Nucleus accumbens (tissue), 56 donors: ENCODE measurements at places on chromosomes 4 and X.

DNA sequence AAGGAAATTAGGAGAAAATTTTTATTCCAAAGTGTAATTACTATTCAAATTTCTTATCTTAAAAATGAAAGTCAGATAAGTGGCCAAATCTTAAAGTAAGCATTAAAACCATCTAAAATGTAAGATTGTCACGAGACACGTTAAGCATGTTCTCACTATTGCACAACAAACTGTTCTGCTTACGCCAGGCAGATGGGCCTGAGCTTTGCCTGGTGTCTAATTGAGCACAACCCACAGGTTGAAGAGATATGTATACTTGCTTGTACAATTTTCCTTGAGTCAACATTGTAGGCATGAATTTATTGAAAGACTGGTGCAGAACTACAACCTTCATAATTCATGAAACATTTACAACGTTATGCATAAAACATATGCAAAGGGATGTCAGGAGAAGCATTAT lies 3.9 kb downstream of the RNF128 start:
- no peak for DNase-seq

- no peak for DNase-seq
These were observed 147.8 kb downstream of the GRIA3 start for GRCh38 chrX:123331859-123332258.

DNA sequence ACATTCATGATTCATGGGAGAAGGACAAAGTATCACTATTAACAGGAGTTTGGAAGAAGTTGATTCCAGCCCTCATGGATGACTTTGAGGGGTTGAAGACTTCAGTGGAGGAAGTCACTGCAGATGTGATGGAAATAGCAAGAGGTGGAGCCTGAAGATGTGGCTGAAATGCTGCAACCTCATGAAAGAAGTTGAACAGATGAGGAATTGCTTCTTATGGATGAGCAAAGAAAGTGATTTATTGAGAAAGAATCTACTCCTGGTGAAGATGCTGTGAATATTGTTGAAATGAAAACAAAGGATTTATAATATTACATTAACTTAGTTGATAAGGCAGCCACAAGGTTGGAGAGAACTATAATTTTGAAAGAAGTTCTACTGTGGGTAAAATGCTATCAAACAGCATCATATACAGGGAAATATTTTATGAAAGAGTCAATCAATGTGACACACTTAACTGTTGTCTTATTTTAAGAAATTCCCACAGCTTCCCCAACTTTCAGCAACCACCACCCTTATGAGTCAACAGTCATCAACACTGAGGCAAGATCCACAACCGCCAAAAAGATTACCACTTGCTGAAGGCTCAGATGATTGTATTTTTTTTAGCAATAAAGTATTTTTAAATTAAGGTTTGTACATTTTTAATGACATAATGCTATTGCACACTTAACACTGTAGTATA lies 302.6 kb downstream of the CBLL2 start:
- no peak for DNase-seq

- DNase-seq = no peak
These were observed 677 bp upstream of the NONO start for GRCh38 chrX:71282514-71283402.

DNA sequence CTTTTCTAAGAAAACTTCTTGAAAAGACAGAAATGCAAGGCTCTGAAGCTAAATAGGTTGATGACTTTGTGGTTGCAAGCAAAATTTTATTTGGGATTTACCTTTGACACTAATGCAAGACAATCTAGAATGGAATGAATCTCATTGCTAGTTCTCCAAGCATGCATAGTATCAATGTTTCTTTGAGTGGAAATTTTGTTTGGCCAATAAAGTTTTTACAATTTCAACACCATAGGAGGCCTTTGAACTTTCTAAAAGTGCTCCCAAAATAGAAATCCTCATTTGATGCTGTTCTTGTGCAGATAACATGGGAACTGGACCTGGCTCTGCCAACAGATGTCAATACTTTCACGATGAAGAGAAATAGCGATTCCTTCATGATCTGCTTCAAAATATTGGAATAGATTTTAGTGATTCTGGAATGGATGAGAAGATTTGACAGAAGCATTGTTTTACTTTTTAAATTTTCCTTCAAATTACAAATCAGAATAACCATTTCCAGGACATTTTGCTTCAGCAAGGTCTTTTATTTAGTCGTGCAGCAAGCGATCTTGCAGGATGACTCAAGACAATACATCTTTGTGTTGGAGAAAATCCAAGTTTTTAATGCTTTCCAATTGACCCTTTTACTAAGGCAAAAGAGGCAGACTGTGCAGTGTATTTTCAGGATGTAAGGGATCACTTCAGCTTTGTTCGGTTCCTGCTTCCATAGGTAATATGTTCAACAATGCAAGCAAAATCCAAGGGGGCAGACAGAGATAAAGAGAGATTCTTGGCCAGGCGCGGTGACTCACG lies 51.7 kb upstream of the OTUD4 start:
- DNase-seq = no peak

GRCh38 chrX:320126-320783 lies 1.7 kb upstream of the GTPBP6 start:
- no peak for DNase-seq

- DNase-seq = no peak
These were observed 122.7 kb downstream of the PPP3CA start for GRCh38 chr4:101224358-101225218.

DNA sequence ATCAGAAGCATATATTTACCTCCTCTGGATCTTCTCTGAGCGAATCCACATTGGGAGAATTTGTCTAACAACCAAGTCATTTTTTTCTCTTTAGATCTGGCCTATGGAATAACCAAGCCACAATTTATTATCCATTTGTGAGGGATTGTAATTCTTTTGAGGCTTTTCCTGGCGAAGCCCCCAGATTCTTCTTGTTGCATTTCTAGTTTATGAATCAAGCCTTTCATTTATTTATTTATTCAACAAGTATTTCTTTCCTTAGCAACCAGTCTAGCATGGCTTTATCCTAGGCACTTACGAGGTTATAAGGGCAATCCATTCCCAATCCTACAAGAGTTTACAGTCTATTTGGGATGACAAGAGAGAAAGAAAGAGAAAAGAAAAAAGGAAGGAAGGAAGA lies 18.4 kb upstream of the FNIP2 start:
- no peak for DNase-seq

GRCh38 chr4:86837691-86838503 lies 11.3 kb downstream of the SLC10A6 start:
- no peak for DNase-seq

GRCh38 chr4:159248384-159249178 lies 145.7 kb downstream of the RAPGEF2 start:
- no peak for DNase-seq

DNA sequence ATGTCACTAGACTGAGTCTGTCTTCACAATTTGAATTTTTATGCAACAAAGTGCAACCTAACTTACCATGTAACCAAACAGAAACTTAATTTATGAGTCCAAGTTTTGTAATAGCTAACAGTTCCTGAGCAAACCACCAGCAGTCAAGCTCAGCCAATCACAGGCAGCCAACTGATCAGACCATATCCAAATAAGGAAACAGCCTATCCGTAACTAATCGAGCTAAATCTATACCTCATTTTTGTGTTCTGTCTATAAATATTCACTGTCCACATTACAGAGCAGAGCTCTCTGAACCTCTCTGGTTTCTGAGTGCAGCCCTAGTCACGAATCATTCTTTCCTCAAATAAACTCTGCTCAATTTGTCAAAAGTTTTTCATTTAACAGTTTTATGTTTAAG lies 367.6 kb downstream of the PRR32 start:
- DNase-seq = no peak

DNA sequence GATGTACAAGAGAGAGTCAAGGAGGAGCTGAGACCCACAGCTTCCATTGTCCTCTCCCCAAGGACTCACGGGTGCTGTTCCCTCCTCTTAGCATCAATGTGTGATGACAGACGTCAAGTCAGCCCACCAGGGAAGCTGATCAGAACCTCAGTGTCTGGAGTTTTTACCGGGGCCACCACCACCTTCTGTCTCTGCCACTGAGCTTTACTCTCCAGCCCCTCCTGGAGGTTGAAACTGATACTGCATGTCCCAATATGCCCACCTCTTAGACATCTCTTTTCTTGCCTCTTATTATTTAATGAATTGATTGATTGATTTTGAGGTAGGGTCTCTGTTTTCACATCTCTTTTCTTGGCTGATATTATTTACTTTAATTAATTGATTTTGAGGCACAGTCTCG lies 10.3 kb upstream of the AKAP17A start:
- no peak for DNase-seq

GRCh38 chr4:98290511-98290910 lies 29.3 kb downstream of the RAP1GDS1 start:
- no peak for DNase-seq

DNA sequence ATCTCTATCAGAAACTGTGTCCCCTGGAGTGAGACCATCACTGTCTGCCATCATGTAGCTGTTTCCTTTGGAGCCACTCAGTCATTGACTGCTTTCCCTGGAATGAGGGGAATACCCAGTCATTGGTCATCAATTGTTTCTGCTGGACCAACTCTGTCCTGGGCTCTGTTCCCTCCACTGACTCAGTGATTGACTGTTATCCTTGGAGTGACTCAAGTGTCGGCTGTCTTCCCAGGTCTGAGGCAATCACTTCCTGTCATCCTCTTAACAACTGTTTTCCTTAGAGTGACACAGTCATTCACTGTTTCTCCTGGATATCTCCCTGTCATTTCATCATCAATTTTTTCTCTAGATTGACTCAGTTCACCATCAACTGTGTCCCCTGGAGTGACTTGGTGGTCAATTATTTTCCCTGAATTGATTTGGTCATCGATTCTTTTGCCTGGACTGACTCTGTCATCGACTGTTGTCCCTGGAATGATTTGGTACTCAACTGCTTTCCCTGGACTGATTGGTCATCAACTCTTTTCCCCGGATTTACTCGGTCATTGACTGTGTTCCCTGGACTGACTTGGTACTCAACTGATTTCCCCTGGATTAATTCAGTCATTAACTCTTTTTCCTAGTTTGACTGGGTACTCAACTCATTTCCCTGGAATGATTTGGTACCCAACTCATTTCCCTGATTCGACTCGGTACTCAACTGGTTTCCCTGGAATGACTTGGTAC lies 327.9 kb upstream of the VCX start:
- DNase-seq = no peak
